ENCODE measurements at places on chromosomes 7 and 10. TPM values are rescaled to one million over a fixed set of nuclear protein-coding genes. Genes with fewer than 3 reads are reported as not detected.

TUBAL3 gene
- not detected for total RNA-seq

ZNF3 gene
- total RNA-seq = 49.3 TPM

FRMPD2 gene
- total RNA-seq = 14.9 TPM

GRCh38 chr10:131818510-131819234 is 82.1 kb upstream of the PPP2R2D start:
- H3K36me3 ChIP-seq = no peaks in the 10 kb centered on the region
- no peaks in the 10 kb centered on the region for H3K4me1 ChIP-seq
- H3K4me3 ChIP-seq = no peak overlapping the region
- no peaks in the 10 kb centered on the region for H3K27me3 ChIP-seq
- no peak for DNase-seq

DNA sequence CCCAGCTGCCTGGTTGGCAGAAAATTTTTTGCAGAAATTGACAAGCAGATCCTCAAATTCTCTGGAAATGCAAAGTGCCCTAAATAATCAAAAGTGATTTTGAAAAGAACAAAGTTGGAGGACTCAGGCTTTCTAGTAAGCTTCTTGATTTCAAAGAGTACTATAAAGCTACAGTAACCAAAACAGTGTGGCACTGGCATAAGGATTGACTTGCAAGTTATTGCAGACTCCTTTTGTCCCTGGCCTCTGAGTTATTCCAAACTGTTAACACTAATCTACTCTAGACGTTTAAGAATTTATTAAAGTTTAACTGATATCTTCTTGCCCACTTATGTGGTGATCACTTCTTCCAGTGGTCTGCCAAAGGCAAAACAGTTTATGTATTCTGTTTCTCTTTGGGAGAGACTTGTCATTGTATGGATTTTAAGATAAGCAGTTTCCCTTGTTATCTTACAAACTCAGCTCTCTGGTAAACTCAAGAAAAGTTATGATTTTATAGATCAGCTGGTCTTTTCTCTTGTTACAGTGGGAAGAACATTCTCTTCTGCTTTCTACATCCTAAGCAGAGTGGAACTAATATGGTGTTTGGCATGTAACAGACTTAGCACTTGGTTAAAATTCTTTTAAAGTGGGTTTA is 41.4 kb downstream of the LOXL4 start:
- peaks cover 3% of the 10 kb centered on the region for H3K36me3 ChIP-seq
- H3K4me3 ChIP-seq = no peak overlapping the region
- H3K4me1 ChIP-seq = no peaks in the 10 kb centered on the region

GRCh38 chr10:61965703-61966395 is 64.3 kb downstream of the ARID5B start:
- DNase-seq = no peak

- no peak overlapping the region for H3K4me3 ChIP-seq
- no peaks in the 10 kb centered on the region for H3K4me1 ChIP-seq
- no peaks in the 10 kb centered on the region for H3K27me3 ChIP-seq
- no peak for DNase-seq
- no peak overlapping the region for H3K27ac ChIP-seq
These were observed 33.9 kb downstream of the BNIP3 start for GRCh38 chr10:131947631-131948347.

DNA sequence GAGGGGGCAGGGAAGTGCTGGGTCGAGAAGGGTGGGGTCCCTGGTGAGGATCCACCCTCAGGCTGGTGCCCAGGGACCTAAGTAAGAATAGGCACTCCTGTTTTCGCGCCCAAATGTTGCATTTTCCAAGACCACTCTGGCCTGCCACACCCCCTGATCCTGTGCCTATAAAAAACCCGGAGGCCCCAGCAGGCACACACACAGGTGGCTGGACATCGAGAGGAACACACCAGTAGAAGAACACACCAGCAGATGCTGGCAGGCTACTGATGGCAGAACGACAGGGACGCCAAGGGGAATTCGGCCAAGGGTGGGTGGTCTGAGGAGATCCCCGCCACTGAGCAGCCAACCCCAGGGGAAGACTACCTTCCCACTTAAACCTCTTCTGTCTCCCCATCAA is 633.9 kb upstream of the POT1 start:
- peak overlapping the region; percentile 9 for H3K4me3 ChIP-seq
- H3K27ac ChIP-seq = no peak overlapping the region
- no peak for DNase-seq
- H3K4me1 ChIP-seq = peaks cover 3% of the 10 kb centered on the region
- H3K36me3 ChIP-seq = no peaks in the 10 kb centered on the region
- no peaks in the 10 kb centered on the region for H3K27me3 ChIP-seq

GRCh38 chr7:12930534-12930933 is 243.1 kb downstream of the ARL4A start:
- no peaks in the 10 kb centered on the region for H3K27me3 ChIP-seq
- no peak overlapping the region for H3K4me3 ChIP-seq

GRCh38 chr10:48667960-48668590 is 16.6 kb upstream of the WDFY4 start:
- DNase-seq = no peak
- H3K27ac ChIP-seq = no peak overlapping the region
- H3K27me3 ChIP-seq = no peaks in the 10 kb centered on the region

DNA sequence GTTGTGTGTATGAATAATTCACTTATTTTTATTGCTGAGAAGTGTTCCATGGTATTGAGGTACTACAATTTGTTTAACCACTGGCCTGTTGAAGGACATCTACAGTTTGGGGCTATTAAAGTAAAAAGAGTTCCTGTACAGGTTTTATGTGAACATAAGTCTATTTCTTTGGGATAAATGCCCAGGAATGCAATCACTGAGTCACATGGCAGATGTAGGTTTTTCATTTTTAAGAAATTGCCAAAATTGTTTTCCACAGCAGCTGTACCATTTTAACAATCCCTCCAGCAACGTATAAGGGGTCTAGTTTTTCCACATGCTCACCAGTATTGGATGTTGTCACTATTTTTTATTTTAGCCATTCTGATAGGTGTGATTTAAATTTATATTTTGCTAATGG is 243.9 kb downstream of the TNS3 start:
- no peak for DNase-seq
- no peaks in the 10 kb centered on the region for H3K27me3 ChIP-seq
- no peak overlapping the region for H3K4me3 ChIP-seq
- no peak overlapping the region for H3K27ac ChIP-seq
- peaks cover 6% of the 10 kb centered on the region for H3K36me3 ChIP-seq
